Activated CD8-positive, alpha-beta memory T cell treated with anti-CD3 and anti-CD28 coated beads for 4 hours (primary cell): ENCODE measurements at places on chromosomes 5 and 9.

- DNase-seq, result no peak
Measured at GRCh38 chr9:23683611-23684061, 142.4 kb downstream of the ELAVL2 start.

GRCh38 chr5:26034813-26035212 is 1003.6 kb downstream of the CDH9 start:
- no peak for DNase-seq

DNA sequence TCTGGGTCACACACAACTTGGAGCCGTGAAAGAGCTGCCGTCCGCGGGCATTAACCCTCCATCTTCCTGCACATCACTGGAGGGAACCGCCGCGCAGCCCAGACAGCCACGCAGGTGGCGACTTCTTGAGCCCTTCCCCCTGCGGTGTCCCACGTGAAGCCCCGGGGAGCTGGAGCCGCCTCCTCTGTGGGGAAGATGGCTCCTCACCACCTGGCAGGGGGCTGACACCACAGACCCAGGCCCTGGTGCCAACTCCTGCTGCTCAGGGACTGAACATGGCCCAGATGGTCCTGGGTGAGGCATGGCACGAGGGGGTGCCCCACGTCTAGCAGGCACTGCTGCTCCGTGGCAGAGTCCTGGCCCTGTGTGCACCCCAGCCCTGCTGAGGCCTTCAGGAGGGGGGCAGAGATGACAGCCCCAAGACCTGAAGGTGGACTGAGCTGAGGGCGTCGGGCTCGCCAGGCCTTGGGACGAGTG is 38.9 kb downstream of the NDUFS6 start:
- DNase-seq, result no peak

DNA sequence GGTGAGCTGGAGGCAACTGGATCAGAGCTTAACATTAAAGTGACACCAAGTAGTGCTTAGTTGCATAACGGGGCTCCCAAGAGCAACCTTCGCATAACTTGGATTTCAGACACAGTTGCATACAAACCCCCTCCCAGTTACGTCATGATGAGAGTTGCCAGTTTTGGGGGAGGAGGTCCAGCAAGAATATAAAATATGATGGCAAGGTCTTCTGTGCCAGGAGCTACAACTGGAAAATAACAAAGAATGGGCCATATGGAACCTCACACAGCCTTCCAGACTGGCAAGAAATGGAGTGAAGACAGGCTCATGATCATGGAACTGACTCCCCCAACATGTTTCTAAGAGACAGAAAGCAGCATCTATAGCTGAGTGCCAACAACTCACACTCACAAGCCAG is 8.5 kb downstream of the SPOCK1 start:
- DNase-seq, result no peak

DNA sequence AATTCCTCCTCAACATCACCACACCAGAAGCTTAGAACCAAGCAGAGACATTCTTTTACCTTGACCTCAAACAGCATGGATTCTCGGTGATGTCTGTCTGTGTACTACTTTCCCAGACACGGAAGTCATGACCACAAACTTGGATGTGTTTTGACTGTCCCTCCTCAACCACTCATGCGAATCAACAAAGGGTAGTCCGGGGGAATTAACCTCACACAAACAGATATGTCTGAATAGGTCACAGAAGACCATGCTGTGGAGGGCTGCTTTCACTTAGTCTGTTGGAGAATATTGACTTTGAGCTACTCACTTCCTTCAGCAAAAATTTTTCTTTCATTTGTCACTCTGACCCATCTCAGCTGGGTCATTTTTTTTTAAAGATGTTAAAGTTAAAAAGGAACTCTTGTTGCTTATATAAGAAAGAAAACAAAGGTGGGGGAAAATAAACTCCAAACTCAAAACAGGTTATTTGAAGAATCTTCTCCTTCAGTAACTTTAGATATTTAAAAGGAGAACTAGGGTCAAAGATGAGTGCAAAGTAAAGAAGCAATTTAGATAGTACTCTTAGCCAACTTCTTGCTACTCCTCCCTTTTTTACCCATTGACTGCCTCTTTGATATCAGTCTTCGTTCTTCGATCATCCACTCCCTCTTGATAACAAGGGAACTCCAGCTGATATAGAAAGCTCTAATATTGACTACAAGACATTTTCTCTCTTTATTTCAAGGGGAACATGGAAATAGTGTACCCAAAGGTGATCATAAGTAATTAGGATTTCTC is 343.4 kb upstream of the CDH6 start:
- DNase-seq, result no peak

- DNase-seq, result no peak
Measured at GRCh38 chr5:91830361-91830953, 447.3 kb upstream of the ARRDC3 start.

- no peak for DNase-seq
Measured at GRCh38 chr9:13957089-13957488, 356.9 kb downstream of the NFIB start.

- no peak for DNase-seq
Measured at GRCh38 chr9:117957267-117957666, 253.1 kb downstream of the TLR4 start.

DNA sequence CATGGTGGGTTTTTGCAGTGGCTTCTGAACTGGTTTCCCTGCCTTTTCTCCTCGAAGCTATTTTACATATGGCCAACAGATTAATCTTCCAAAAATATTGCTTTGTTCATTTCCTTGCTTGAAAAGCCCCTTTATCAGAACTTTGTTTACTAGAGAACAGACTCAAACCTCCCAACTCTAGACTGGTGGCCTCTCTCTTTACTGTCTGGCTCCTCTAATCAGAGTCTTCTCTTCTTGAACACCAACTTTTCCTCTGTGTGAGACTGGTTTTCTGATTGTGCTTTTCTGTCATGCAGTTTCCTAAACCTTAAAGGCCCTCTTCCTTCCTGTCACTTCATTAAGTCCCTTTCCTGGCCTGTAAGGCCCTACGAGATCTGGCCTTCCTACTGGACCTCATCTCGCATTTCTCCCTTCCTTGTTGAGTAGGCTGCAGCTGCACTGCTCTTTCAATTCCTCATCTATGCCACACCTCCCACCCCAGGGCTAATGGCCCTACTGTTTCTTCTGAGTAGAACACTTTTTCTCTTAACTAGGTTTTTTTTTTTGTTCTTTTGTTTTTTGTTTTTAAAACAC is 5.7 kb downstream of the C9orf43 start:
- DNase-seq, result no peak

DNA sequence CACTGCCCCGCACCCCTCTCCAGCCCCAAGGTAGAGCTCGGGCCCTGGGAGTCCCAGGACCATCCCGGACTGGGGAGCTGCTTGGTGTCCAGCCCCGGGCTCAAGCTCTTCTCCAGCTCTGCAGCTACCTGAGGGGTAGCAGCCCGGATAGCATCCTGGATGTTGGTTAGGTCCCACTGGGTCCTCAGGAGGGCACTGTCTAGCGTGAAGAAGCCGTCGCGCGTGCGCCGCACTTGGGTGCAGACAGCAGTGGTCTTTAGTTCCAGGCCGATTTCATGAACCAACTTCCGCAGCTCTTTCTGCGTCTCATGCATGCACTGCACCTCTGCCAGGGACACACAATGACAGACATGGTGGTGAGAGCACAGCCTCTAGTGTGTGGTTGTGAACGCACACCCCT is 12.7 kb downstream of the TRUB2 start:
- no peak for DNase-seq

DNA sequence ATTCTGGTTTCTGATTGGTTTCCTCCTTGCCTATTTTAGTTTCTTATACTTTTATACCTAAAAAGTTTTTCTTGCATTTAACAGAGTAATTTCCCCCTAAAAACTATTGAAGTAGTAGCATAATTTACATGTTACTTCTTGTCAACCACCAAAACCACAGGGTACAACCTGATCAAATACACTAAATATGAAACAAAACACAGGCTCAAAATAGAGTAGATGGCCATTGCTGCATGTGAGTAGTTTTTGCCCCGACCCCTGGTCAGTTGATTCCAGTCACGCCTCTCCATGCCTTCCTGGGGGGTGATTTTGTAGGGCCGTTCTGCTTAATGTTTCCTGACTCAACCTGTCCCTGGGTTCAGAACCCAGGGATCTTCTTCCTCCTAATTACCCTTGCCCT is 101.8 kb downstream of the TLE4 start:
- DNase-seq, result no peak

DNA sequence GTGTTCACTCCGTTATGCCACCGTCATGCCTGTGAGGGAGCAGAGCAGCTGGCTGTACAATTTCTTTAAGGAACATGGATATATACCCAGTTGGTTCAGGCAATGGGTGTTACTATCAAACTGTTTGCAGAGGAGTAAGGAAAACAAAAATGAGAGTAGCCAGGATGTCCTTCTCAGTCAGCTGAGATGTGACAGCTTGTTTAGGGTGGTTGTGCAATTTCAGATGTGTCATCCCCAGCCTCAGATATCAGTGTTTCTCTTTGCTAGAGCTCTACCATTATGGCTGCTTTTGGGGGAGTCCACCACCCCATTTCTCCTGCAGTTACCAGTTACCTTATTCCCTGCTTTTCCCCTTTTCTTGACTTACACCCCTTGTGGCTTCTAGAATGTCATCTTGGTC is 135.2 kb upstream of the SLC24A2 start:
- DNase-seq, result no peak

GRCh38 chr5:66818935-66819328 is 222.7 kb downstream of the MAST4 start:
- DNase-seq, result no peak

DNA sequence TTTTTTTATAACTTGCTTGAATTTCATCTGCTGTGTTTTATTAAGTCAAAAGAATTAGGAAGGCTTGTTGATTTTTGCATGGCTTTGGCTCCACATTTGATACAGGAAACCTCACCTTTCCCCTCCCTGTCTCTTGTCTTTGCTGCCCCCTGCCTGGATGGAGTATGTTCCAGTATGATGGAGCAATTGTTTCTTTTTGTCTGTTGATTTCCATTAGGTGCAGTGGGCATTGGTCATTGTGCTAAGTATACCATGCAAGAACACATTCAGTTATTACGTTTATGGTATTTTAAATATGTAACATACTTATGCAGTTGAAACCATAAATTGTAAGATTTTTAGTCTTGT is 19.6 kb downstream of the TJP2 start:
- DNase-seq, result no peak

- no peak for DNase-seq
Measured at GRCh38 chr5:8445139-8445538, 576.2 kb downstream of the MTRR start.

GRCh38 chr9:127589955-127590370 is 22.1 kb upstream of the STXBP1 start:
- DNase-seq, result no peak

GRCh38 chr5:132386644-132387286 is 17.3 kb downstream of the SLC22A5 start:
- DNase-seq, result peak; percentile 59

GRCh38 chr5:158451203-158451992 is 592.5 kb upstream of the CLINT1 start:
- no peak for DNase-seq

- no peak for DNase-seq
Measured at GRCh38 chr9:76999261-76999660, 20.2 kb upstream of the FOXB2 start.

- DNase-seq, result no peak
Measured at GRCh38 chr5:10133830-10134229, 115.9 kb downstream of the ATPSCKMT start.

GRCh38 chr5:1173485-1174070 is 27.8 kb upstream of the SLC6A19 start:
- no peak for DNase-seq

- DNase-seq, result no peak
Measured at GRCh38 chr5:59067956-59068656, 485.2 kb downstream of the RAB3C start.

DNA sequence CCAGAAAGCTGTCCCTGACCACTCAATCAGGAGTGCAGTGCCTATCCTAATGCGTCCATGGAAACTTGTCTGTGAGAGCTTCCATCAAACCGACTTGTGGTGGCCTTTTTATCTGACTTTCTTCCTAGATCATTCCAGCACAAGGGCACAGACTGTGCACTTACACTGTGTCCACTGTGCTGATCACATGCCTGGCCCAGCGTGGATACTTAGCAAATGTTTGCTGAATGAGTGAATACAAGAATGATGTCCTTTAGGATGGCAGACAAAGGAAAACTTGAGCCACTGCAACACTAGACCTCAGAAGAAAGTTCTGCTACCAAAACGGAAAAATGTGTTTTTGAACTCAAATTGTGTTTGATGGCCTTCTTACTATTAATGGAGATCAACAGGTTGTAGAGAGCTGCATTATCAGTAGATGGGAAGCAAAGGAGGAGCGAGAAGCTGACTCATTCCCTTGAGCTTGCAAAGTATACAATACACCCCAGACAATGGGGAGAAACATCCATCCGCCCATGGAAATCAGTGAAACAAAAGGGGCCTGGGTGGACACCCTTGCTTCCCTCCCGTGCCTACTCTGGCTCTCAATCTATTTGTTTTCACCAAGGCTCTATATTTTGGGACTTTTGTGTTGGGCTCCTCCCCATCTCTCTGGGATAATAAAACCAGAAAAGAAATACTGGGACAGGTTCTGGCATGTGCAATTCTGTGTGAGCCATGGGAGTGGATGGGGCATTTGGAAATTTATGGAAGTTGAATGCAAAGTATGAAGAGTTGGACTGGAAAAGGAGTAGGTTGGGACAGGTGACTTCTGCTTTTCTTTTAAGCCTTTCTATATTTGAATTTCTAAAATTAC is 76.2 kb upstream of the ZFAND5 start:
- no peak for DNase-seq

GRCh38 chr5:120463991-120464626 is at the start of gene PRR16:
PRR16 (plus strand) TSS chr5:120464300.
- no peak for DNase-seq

- no peak for DNase-seq
Measured at GRCh38 chr9:20402273-20402875, 219.9 kb downstream of the MLLT3 start.

- DNase-seq, result no peak
Measured at GRCh38 chr5:159100782-159101646, 1.3 kb upstream of the EBF1 start.

DNA sequence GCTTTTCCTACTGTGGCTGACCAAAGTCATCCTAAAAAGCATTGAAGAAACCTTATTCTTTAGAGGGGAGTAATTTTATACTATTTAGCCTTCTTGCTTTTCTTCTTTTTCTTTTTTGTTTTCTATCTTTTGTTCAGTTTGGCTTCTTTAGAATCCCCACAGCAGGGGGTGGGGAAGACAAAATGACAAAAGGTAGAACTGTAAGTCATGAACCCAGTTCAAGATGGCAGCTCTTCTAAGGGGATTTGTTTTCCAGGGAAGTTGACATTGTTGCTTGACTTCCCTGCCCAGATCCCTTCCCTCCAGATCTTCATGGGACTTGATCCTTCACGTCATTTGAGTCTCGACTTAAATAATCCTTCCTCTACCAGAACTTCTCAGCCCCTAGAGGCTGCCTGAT is 692.4 kb upstream of the DMAC1 start:
- DNase-seq, result no peak

GRCh38 chr5:157323107-157323706 is 57.3 kb downstream of the CYFIP2 start:
- no peak for DNase-seq

DNA sequence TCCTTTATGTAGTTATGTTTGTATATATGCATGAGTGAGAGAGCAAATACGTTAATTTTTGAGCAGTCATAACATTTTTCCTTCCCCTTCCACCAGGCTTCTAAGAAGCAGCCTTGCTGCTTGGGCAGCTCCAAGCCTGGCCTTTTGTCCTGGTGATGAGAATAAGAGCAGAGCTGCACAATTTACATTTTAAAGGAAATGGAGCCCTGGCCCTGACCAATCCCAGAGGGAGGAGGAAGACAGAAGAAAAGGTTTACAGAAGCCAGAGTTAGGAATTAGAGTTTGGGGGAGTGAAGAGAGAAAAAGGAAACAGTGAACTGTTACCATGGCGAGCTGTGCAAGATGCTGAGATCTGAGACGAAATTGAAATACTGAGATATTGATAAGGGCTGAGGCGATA is 25.3 kb upstream of the EFNA5 start:
- DNase-seq, result no peak

- DNase-seq, result no peak
Measured at GRCh38 chr9:19922476-19923118, 133.8 kb upstream of the SLC24A2 start.
